ENCODE measurements at places on chromosomes 12 and 14.
A peak's percentile ranks its signal among the peaks of the same experiment; 100 is the strongest.

DNA sequence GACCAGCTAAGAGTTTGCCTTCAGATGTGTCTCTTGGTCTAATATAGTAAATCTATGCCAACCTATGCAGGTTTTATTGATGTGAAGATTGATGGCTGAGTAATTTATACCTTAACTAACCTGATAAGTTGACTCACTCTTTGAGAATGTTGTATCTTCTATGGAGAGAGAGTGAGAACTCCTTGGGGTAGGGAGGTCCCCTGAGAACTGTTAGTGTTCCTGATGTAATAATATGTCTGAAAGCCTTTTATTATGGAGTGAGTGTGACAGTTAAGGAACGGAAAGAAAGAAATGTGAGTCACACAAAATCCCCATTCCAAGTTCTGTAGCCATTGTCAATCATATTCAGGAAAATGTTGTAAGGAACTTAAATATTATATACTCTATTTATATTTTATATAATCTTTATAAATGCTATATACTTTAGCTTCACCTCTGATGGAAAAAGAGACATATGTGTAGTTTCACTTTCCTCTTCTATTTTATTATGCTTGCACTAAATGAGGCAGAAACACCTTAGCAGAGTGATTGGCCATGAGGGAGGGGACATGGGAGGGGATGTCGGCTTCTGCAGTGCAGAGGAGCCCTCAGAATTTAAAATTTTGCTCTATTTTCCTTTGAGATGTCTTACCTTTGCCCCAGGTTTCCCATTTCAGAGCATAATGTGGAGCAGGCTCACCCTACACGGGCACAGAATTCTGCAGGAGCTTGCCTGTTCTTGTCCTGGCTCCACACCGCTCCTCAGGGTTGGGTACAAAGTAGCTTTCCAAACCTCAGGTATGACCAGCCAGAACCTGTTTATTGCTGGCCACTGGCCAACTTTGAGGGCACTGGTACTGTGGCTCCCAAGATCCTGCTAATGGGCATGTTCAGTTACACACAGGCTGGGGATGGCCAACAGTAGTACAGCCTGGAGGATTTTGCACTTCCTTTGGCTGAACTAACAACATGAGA is 57.7 kb downstream of the ARF6 start:
- no peak for DNase-seq

- no peak for DNase-seq
Measured at GRCh38 chr12:6031001-6031400, 85.9 kb upstream of the ANO2 start.

GRCh38 chr14:104353921-104354701 is 215.7 kb downstream of the KIF26A start:
- peak; percentile 59 for DNase-seq

DNA sequence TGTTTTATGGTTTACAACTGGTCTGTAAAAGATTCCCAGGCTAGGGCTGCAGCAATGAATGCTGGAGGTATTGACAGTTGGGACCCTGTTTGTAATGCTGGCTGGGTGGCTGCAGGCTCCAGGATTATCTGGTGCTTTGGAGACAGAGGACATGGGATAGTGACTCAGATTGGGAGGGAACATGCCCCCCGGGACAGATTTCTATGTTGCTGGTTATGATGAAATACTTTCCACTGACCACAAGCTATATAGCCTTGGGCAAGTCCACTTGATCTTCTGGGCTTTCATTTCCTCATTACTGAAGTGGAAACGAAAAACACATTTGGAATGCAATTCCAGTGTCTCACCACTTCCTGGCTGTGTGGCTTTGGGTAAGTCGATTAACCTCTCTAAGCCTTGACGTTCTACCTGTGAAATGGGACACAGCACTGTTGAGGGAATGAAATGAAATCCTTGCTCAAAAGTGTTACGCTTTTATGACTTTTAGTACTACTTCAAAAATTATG is 6.3 kb upstream of the TPCN1 start:
- DNase-seq, result peak; percentile 94

DNA sequence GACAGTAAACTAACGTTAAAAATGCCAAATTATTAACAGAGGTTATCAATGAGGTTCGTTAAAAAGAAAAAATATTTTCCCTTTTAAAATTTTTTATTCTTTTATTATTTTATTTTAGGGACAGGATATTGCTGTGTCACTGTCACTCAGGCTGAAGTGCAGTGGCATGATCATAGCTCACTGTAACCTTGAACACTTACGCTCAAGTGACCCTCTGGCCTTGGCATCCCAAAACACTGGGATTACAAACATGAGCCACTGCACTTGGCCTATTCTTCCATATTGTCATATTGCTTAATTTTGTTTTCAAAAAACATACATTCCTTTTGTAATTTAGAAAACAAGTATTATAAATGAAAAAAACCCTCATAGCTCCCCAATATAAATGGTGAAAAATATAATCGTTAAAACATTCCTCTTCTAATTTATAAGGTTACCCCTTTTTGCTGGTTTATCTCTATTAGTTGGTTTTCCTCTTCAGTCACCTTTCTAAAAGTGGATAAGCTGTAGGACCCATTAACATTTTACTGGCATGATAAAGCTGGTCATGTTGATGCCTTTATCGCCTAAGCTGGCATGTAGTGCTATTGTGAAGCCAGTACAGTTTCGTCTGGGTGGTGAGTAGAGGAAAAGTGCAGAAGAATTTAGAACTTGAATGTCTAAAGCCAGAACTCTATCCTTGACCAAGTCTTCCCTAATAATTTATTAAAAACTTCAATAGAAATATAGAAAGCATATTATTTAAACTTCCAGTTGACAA is 27.6 kb downstream of the PDE3A start:
- no peak for DNase-seq

GRCh38 chr14:24312736-24313507 is 1.6 kb downstream of the LTB4R start:
- DNase-seq, result no peak
